Hippocampal formation (tissue), 2 donors: ENCODE measurements at places on chromosomes 2 and 18.

- no peak for DNase-seq
Observed at GRCh38 chr2:79611448-79612016, 98.7 kb downstream of the CTNNA2 start.

DNA sequence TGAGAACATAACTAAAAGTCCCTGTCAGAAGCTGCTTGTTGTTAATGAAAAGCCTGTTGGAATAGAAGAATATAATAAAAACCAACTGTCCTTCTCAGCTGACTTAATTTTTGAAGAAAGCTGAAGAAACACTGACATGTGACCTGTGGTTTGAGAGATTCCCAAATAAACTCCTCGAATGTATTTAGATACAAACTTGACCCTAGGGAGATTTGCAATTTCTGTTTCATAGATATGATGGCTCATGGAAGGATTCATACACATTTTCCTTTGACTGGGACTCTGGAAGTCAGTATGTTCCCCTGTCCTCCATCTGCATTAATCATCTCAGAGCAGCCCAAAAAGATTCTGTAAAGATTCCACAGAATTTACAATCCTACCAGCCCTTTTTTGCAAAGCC is 195.1 kb downstream of the TMEM247 start:
- no peak for DNase-seq

DNA sequence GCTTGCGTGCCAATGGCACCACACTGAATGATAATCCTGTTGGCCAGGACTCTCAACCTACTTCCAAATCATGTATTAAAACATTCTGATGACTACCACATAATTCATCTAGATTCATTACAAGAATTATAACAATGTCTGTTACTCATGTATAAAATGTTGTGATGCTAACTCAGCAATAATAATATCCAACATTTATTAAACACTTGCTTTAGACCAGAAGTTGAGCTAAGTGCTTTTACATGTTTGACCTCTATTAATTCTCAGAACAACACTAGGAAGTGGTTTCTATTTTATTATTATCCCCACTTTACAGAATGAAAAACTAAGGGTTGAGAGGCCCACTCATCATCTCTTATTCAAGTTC is 178.4 kb downstream of the LNPK start:
- DNase-seq = no peak

DNA sequence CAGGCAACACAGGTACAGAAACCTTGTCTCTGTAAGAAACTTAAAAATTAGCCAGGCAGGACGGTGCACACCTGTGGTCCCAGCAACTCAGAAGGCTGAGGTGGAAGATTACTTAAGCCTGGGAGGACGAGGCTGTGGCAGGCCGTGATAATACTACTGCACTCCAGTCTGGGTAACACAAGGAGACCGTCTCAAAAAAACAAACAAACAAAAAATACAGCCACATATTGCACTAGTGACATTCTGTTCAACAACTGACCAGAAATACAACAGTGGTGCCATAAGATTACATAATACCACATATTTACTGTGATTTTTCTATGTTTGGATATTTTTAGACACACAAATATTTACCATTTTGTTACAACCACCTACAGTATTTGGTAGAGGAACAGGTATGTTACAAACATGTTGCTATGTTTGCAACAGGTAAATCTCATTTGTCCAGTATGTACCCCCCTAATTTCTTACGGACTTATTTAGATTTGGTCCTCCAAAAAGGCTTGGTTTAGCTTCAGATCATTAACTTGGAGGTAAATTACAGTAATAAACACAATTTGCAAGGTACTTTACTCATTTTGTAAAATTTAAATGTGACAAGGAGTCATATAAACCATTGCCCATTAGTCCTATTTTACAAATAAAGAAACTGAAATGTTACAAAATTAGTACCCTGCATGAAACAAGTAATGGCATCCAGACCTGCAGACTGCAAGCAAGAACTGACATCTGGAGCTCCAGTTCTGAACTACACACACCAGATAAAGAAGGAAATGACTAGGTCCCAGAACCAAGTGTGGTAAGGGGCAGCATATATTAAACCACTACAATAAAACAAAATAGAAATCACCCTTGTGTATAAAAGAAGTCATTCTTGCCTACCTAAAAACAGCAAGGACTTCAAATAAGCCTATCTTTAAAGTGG is 36.8 kb downstream of the TRIP12 start:
- DNase-seq = no peak

DNA sequence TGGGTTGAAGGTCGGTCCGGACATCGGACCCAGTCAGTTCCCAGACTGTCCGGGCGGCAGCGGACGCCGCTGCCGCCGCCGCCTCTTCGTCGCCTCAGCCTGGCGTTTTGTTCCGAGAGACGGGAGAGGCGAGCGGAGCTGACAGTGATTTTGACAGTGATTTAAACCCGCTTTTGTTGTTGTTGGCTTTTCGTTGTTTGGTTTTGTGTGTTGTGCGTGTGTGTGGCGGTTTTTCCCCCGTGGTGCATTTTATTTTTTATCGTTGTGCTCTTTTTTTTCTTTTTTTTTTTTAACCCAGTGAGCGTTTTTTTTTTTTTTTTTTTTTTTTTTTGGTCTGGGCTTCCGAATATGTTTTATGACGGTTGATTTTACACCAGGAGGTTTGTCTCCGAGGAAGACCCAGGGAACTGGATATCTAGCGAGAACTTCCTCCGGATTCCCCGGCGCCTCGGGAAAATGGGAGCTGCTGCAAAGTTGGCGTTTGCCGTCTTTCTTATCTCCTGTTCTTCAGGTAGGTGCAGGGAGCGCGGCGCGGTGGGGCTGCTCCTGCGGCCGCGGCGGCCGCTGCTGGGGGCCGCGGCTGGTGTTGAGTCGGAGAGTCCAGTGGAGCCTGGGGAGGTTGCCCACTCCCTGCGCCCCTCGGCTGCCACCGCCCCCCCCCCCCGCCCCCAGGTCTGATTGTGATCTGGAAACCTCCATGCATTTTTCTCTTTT is at the start of gene ACVR2A:
ACVR2A (plus strand) TSS at position 333 of the 714 bp plus-strand sequence; CDS start at position 457, 124 bp downstream.
- peak; percentile 36 for DNase-seq

- DNase-seq = no peak
Observed at GRCh38 chr2:214005337-214005736, 405.5 kb upstream of the VWC2L start.

GRCh38 chr2:181363164-181363563 is 94.0 kb upstream of the ITGA4 start:
- DNase-seq = no peak

- DNase-seq = no peak
Observed at GRCh38 chr2:201320701-201321100, 36.4 kb downstream of the FLACC1 start.

GRCh38 chr2:237782181-237782580 is 16.4 kb upstream of the RBM44 start:
- DNase-seq = no peak

GRCh38 chr2:29084554-29084953 is 10.2 kb upstream of the PCARE start:
- no peak for DNase-seq

DNA sequence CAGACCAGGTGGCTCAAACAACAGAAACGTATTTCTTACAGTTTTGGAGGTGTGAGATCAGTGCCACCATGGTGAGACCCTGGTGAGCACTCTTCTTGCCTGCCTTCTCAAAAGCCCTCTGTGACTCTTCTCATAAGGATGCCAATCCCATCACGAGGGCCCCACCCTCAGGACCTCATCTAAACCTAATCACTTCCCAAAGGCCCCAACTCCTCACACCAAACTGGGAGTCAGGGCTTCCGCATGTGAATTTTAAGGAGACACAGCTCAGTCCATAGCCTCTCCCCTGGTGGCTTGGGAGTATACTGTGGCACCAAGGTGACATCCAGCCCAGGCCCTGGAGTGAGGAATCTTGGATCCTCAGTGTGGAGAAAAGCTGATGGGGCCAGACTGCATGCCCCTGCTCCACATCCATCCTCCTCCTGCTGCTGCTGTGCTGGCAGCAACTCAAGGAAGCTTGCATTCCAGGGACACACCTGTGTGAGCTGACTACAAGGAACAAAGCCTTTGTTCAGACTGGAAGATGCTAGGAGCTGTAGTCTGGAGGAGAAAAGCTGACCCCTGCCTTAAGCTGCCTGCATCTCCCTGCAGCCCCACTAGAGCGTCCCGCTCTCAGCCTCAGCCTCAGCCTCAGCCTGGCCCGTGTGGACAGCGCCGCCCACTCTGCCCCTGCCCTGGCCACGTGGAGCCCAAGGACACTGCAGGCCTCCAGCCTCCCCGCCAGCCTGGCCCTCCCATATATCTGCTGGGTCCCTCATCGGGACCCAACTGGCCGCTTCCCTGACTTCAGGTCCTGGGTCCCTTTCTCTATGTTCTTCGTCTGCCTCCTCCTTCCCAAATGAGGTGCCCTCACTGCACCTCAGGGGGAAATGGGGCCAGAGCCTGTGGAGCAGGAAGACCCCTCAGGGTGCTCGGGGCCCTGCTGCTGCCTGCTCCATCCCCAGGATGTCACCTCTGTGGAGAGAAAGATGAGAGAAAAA is 87.8 kb upstream of the RAB6C start:
- no peak for DNase-seq

- DNase-seq = no peak
Observed at GRCh38 chr2:70357684-70358071, 55.8 kb upstream of the FAM136A start.

DNA sequence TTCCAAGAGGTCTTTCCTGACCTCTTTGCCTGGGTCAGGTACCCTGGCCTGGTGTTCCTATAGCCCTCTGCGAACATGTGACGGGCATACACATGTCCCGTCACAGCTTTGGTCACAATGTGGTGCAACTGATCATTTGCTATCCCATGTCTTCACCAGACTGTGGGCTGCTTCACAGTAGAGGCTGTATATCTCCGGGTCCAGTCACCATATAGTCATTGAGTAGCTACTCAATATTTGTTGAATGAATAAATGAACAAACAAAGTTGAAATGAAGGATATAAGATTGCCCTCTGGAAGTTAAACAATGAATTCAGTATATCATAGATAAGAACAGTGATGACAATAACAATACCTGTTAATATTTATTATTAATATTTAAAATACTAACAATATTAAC is 16.8 kb downstream of the AOX1 start:
- DNase-seq = no peak

GRCh38 chr2:230599853-230600252 is 112.8 kb upstream of the CAB39 start:
- DNase-seq = no peak

GRCh38 chr2:189657867-189658266 is 3.4 kb upstream of the ASNSD1 start:
- no peak for DNase-seq

DNA sequence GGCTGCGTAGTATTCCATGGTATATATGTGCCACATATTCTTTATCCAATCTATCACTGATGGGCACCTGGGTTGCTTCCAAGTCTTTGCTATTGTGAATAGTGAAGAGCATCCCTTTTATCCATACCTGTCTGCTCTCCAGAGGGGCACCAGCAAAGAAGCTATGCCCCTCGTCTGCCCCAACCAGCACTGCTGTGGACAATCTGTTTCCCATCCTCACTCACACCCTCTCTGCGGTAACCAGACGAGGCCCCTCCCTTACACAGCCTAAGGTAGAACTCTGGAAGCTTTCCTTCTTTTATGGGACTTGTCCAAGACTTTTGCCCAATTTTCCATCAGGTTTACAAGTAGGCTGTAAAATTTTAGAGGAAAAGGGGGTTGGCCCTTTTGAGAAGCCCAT is 24.9 kb downstream of the TTR start:
- no peak for DNase-seq

- DNase-seq = no peak
Observed at GRCh38 chr18:72456802-72457201, 87.3 kb downstream of the CBLN2 start.

GRCh38 chr2:165953655-165954606 is at the start of gene TTC21B:
TTC21B (minus strand) TSS chr2:165953776; CDS start chr2:165953705, 71 bp downstream.
- peak; percentile 95 for DNase-seq

DNA sequence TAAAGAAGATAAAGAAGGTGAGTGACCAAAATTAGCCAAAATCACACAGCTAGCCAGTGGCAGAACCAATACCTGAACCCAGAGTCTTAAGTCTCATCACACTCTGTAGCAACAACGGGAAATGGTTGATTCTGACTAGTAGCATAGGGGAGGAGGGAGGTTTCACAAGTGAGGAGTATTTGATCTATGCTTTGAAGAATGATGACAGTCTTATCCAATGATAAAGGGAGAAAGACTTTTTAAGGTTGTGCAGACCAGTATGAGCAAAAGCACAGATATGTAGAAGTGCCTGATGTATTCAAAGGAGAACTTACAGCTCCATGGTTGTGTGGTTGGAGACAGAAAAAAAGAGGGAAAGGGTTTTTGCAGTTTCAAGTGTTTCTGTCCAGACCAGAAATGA is 50.7 kb upstream of the LINC00305 start:
- no peak for DNase-seq

DNA sequence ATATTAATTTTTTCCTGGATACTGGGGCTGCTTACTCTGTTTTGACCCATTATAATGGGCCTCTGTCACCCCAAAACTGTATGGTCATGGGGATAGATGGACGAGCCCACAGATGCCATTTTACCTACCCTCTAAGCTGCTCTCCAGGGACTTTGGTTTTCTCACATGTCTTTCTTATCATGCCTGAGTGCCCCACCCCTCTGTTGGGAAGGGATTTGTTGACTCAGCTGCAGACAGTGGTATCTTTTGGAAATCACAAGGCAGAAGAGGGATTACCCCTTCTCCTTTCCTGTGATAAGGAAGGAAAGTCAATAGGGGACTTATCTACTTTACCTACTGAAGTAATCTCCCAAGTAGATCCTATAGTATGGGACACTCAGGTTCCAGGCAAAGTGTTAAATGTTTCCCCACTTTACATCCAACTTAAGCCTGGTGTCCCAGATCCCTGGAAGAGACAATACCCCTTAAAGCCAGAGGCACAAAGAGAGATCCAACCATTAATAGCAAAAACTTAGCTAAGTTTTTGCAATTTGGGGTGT is 182.7 kb downstream of the RNF152 start:
- DNase-seq = no peak

DNA sequence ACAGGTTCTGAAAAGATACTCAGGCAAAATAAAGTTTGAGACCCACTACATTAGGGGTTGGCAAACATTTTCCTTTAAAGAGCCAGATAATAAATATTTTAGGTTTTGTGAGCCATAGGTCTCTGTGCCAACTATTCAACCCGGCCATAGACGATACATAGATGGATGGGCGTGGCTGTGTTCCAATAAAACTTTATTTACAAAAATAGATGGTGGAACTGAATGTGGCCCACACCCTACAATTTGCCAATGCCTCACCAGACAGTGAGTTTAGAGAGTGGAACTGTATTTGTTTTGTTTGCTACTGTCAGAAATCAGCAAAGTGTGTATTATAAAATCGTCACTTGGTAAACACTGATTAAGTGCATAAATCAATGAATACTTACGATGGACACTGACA is 78.0 kb downstream of the ACKR3 start:
- no peak for DNase-seq

DNA sequence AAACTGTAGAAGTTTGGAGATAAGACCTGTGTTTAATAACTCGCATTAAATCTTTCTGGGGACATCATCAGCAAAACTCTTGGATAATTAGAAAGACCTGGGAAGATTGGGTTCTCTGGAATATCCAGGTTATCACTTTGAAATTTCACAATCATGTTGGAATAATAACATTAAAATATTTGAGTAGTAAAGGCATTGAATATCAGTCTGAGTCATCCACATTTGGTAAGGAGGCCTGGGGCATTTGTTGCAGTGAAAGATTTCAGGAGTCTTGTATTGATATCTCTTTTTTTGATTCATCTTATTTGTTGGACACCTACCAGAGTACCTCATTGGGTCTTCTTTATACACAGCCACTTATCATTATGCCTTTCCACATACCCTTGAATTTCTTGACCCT is 95.9 kb downstream of the EPB41L5 start:
- DNase-seq = no peak

GRCh38 chr18:48161191-48161910 is 230.9 kb upstream of the SMAD2 start:
- DNase-seq = peak; percentile 69
